8988T (cell line): ENCODE measurements at places on chromosomes 11 and 22.
A peak's percentile ranks its signal among the peaks of the same experiment; 100 is the strongest.

- no peak for DNase-seq
Observed at GRCh38 chr22:21876486-21877176, 9.2 kb upstream of the MAPK1 start.

GRCh38 chr11:64870893-64871466 lies 7.4 kb downstream of the EHD1 start:
- no peak for DNase-seq

DNA sequence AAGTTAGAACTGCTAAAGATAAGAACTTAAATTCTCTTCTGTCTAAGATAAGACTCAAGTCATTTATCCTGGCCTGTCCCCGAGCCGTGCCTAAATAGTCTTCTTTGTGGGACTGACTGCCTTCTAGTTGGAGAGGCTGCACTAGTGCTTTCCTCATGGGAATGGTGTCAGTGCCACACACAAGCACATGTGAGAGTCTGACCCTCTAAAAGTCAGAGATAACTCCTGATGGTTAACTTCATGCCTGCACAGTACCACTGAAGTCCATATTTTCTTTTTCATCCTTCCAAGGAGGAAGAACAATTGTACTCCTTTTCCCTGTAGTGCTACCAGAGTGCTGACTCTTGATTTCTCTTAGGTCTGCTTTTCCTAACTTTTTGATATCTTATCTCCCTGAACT lies 309.7 kb downstream of the TMEM135 start:
- no peak for DNase-seq

GRCh38 chr11:117843666-117844484 lies 19.3 kb upstream of the FXYD2 start:
- DNase-seq: no peak

DNA sequence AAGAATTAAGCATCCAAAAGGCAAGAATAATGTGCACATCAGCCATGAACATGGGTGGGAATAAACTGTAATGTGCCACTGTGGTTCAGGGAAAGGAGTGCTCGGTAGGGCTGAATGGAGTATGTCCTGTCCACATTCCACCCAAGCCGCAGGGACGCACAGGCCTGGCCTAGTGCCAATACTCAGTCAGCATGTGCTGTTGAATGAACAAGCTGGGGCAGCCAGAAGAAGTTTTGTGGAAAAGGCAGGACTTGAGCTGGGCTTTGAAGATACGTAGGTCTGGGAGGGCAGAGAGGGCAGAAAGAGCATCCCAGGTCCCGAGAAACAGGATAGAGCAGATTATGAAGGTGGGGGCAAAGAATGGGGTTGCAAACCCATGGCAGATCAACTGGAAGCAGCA lies 60.0 kb upstream of the PLET1 start:
- no peak for DNase-seq

- DNase-seq: no peak
Observed at GRCh38 chr11:12473381-12473780, 96.0 kb downstream of the PARVA start.

DNA sequence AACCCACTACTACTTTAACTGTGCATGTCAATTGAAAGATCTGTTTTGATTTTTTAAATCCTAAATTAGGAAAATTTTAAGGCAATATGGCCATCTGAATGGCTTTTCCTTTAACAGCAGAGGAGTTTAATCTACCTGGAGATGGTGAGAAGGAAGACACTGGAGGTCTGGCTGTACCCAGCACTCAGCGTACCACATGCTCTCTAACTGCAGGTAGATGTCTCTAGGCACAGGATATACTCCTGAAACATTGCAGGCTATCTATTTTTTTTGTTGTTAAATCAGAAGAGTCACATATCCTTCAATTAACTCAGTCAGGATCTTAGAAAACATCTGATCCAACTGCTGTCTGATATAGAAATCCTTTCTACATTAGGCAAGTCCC lies 17.3 kb upstream of the CASTOR1 start:
- no peak for DNase-seq

- no peak for DNase-seq
Observed at GRCh38 chr11:11971906-11972547, 36.4 kb downstream of the DKK3 start.

DNA sequence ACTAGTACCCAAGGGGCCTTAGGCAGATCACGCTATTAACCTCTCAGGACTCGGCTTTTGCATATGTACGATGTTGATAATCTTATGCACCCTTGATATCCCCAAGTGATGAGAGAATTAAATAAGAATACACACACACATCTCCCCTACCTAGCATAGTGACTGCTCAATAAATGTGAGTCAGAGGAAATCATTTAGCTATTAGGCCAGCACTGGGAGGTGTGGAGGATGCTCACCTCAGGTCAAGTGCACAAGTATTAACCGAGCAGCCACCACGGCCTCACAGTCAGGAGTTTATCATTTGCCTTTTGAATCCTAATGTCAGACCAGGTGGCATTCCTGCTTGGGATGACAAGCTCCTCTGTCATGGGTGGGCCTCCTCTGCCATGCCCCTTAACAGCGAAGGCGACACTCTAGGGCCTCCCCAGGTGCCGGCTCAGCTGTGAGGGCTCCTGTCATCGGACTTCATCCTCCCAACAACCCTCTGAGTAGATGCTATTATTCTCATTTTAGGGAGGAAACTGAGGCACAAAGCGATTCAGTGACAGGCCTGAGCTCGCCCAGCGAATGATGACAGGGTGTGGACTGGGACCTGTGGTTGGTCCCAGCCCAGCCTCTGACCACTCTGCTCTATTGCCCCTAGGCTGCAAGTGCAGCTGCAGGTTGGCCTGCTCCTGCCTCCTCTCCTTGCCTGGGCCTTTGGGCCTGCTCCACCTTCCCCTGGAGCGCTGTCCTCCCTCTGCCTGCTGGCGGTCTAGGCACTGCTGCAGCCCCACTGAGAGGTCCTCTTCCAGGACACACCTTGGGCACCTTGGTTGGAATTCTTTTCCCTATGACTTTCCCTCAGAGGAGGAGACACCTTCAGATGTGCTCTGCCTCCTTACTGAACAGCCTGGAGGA lies 5.0 kb upstream of the SOX10 start:
- no peak for DNase-seq

GRCh38 chr22:22171357-22172218 lies 73.0 kb upstream of the VPREB1 start:
- DNase-seq: no peak

- no peak for DNase-seq
Observed at GRCh38 chr11:43419460-43419859, 60.7 kb downstream of the TTC17 start.

DNA sequence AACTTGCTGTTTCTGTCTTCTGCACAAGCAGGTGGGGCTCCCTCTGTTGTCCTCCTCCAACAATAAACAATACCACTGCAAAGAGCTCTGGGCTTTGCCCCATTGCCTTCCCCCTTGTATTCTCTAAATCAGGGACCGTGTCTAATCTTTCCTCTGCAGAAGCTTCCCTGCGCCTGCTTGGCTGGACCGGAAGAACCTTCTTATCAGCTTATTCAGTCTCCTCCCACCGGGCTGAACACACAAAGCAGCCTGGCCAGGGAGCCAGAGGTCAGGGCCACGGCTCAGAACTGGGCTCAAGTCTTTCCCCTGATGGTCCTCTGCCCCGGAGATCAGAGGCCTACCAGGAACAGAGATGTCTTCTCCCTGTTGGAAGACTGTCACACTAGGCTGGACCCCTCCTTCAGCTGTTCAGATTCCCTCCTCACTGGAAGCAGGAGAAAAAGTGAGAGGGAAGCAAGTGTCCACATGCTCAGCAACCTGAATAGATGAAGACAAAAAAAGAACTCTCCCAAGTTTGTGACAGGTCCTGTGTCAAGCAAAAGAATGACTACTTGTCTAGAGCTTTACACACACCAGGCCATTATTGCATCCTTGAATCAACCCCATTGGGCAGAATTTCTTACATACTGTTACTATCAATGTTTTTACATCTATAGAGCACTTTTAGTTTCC lies 63.7 kb downstream of the RAB30 start:
- no peak for DNase-seq

- no peak for DNase-seq
Observed at GRCh38 chr11:71370020-71370747, 78.0 kb downstream of the DHCR7 start.

- no peak for DNase-seq
Observed at GRCh38 chr22:27609451-27609888, 192.1 kb downstream of the MN1 start.

DNA sequence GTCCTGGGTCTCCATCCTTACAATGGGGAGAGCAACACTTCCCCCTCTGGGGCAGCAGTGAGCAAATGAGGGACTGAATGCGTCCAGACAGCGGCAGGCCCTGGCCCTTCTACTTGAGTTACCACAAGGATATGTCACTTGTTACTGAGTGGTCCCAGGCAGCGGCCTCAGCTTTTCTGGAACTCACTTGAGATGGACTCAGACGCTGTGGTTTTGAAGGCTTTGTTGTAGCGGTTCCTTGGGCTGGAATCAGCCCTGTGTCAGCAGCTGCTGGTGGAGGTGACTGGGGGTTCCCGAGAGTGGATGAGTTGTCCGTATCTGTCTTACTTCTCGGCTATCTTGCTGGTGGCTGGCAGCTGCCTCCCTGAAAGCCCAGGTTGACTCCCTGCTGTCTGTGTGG lies 77.0 kb downstream of the MICAL2 start:
- DNase-seq: no peak

- DNase-seq: no peak
Observed at GRCh38 chr11:79415411-79415810, 25.4 kb downstream of the TENM4 start.

DNA sequence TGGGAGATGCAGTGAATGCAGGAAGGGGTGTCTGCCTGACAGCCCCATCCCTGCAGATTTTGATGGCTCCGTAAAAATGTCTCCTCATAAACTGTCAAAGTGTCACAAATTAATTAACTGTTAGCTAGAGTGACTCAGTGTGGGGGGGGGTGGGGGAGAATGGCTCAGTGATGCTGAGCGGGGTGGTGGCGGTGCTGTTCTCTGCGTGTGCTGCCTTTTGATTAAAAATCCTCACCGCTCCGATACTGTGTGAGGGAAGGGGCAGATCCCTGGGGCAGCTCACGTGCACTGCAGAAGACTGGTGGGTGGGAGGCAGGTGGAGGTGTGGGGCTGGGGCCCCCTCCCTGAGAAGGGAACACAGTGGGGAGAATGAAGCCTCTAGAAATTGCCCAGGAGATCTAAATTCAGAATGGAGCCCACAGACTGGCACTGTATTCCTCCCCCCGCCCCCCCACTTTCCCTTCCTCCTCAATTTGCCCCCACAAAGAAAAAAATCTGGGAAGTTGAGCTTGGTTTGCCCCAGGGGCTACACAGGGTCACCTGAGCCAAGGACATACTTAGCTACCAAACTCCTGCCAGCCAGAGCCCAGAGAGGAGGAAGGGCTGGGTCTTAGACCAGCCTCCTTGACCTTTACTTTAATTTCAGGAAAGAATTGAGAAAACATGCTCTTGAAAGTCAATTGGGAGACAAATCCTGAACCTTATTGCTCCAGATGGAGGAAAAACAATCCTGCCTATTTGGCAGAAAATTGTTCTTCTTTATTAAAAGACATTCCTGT lies 39.8 kb downstream of the DRD2 start:
- no peak for DNase-seq

GRCh38 chr22:39489094-39490068 lies 12.7 kb upstream of the MIEF1 start:
- DNase-seq: peak; percentile 30

DNA sequence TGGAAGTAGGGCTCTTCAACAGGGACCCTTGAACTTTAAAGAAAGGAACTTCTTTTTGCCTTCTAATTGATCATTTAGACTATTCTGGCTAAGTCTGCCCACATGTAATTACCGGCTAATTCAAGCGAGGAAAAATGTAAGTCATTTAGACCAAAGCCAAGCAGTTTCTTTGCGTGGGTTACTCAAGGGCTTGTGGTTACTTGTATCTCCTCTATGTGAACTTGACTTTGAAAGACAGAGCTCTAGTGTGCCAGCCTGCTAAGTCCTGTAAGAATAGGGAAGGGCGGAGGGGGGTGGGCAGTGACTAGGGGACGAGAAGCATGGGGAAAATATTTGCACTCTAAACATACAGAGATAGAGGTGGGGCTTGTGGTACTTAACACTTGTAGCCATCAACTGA lies 145.2 kb upstream of the TEAD1 start:
- DNase-seq: no peak

DNA sequence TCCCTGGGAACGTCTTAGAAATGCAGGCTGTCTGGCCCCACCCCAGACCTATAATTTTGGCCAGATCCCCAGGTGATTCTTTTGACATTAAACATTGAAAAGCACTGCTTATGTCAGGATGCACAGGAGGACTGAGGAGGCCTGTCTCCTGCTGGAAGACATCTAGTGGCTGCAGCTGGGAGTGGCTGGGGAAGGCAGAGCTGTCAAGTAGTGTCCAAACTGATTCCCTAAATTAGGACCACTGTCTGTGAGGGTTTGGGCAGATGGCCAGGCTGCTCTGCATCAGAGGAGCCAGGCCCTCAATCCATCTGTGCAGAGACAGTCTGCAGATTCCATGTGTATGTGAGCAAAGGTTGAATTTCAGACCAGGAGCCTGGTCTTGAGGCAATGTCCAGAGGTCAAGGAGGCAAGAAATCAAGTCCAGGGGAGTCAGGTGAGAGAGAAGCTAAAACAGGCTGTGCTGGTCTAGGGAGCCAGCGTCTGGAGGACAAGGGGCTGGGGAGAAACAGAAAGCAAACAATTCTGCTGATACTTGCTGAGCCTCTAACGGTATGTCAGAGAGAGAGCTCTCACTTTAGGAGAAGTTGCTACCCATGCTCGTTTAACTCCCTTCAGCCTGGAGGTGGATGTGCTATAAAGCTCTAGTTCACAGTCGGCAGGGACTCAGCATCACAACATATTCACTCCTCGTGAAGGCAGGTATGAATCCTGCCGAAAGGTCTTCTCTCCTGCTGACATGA lies 15.3 kb upstream of the SYTL2 start:
- peak; percentile 46 for DNase-seq

DNA sequence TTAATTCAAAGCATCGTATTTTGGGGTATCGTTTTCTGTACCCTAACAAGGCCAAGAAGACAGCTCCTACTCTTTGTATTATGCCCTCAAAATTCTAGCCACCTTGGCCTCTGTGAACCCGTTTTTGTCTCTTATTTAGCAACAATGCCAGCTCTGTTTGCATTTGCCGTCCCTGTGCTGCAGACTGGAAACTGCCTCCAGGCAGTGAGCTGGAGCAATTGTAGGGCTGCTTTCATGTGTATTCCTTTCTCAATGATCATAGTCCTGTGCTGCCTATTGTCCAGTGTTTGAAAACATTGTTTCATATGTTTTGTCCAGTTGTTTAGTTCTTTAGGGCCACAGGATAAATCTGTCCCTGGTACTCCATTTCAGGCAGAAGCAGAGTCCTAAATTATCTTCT lies 19.9 kb upstream of the BACE1-AS start:
- no peak for DNase-seq

- no peak for DNase-seq
Observed at GRCh38 chr11:4921796-4922195, 2.3 kb downstream of the OR51G1 start.
